ELF-1 (cell line): ENCODE measurements at places on chromosomes 16 and 17.

- DNase-seq = no peak
Observed at GRCh38 chr17:41382394-41382793, 288 bp upstream of the KRT34 start.

GRCh38 chr16:50208460-50208931 is 55.4 kb downstream of the TENT4B start:
- no peak for DNase-seq

- peak; percentile 22 for DNase-seq
Observed at GRCh38 chr17:61579961-61580360, 11.1 kb downstream of the NACA2 start.

DNA sequence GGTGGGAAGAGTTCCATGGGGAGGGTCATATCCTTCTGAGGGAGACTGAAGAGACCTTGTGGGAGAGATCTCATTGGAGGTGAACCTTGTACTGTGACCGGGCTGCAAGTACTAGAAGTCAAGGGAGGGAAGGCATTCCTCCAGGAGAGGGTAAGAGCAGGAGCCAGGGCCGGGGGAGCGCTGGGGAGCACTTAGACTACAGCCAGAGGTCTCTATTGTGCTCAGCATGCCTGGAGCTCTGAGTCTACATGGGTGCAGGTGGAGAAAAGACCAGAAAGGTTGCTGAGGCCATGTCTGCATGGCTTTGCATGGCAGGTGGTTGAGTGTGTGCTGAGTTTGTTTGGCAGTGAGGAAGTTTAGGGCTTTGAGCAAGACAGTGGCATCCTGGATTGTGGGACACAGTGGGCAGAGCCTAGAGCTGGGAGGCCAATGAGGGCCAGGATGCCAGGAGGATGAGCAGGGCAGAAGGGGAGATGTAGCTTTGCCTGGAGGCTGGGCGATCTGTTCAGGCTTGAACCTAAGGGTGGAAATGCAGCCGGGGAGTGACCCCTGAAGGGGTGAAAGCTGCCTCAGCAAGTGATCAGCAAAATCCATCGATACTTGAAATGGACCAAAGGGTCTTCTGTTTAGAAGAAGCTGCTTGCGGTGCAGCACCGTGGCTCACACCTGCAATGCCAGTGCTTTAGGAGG is 317.4 kb upstream of the TNRC6C start:
- no peak for DNase-seq

DNA sequence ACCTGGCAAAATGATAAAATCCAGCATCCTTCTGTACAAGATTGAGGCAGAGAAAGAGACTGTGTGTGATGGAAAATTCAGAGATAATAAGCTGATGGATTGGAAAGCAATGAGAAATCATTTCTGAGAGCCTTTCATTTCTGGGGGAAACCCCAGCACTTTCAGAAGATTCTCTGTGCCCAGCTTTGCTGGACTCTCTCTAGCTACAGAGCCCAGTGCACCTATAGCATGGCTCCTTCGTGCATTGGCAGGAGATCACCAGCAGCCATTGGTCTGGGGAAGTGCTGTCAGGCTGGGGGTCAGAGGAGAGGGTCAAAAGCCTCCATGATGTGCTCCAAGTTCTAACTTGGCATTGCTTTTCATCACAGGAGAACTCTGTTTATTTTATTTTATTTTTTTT is 259.9 kb downstream of the SOX9 start:
- no peak for DNase-seq

GRCh38 chr17:50737118-50737698 is 17.8 kb downstream of the LUC7L3 start:
- no peak for DNase-seq

DNA sequence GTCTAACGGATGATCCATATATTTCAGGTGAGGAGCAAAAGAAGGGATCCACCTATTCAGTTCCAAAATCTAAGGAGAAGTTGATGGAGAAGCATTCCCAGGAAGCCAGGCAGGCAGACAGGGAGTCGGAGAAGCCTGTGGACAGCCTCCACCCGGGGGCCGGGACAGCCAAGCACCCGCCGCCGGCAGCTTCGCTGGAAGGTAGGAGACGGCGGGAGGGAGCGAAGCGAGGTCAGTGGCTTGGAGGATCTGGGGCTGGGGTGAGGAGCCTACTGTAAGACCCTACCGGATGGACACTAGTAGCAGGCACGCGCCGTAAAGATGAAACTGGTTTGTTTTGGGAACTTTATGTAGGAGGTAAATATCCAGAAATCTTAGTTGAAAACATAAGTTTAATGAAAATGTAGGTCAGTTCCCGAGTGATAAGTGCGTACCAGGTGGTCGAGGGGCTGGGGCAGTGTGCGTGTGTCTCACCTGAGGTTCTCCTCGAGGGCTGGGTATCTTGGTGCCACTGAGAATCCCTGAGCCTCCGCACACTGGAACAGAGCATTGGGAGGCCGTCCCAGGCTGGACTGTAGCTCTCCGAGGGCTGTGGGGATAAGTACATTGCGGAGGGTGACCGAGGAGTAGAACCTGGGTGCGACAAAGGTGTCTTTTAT is 714 bp downstream of the SPATA33 start:
- peak; percentile 53 for DNase-seq

DNA sequence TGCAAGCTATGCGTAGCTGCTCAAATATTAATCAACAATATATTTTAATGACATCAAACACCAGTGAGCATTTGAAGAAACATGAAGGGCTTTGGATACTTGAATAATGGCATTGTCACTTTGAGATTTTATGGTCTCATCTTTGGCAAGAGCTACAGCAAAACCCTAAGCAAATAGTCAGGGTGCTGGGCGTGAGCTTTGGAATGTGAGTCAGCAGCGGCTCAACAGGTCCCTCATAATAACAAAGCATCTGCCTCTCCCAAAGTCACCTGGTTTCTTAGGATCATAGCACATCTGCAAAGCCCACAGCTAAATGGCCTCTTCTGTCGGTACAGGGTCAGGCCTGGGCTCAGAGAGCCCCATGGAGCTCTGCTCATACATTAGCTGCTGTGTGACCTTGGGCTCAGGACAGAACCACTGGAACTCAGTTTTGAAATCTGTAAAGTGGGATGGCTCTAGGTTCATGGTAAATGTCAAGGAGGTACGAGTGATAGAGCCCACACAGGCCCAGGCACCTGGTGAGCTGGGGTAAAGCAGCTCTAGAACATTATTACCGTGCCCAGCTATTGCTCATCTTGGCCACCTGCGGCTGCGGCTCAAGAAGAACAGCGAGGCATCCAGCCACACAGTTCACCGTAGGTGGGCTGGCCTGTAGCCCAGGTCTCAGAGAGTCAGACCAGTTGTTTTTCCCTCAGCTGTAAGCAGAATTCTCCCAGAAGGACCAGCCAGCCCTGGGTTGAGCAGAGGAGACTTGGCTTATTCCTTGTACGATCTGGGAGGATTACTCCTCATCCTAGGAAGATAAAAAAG is 544.5 kb upstream of the CDH11 start:
- peak; percentile 19 for DNase-seq

- DNase-seq = no peak
Observed at GRCh38 chr17:75846692-75847613, 2.7 kb upstream of the UNC13D start.

- DNase-seq = no peak
Observed at GRCh38 chr17:50934672-50935220, 68.6 kb upstream of the TOB1 start.

DNA sequence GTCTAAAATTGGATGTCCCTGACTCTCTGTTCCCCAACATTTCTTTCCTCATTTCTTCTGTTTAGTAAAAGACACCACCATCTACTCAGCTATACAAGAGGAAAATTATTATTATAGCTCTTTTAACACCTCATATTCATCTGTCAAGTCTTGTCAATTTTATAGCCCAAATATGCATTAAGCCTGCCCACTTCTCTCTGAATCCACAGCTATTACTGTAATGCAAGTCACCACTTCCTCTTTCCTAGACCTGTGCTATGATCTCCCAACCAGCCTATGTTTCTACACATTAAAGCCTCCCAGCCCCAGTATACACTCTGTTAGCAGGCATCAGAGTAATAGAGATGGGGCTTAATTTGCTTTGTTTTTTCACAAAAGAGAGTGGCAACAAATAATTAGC is 252.9 kb downstream of the GRIN2A start:
- DNase-seq = no peak

GRCh38 chr16:78503602-78504001 is 404.1 kb downstream of the WWOX start:
- DNase-seq = no peak

- no peak for DNase-seq
Observed at GRCh38 chr17:71753070-71753469, 367.8 kb upstream of the SOX9 start.

DNA sequence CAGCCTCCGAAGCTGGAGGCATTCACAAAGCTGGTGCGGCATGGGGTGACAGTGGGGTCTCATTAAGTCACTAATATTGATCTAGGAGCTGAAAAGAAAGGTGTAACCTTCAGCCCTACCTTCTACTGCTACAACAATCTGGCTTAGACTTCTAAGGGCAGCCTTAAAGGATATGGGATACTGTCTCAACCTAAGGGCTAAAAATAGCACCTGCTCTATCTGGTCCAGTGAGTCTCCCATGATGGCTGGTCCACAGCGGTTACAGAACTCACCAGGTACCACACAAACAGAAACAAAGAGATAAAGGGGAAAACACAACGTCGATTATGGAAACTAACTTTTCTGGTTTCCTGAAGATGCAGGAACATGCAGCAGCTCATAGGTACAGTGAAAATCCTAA is 115.8 kb downstream of the SMG6 start:
- DNase-seq = no peak

DNA sequence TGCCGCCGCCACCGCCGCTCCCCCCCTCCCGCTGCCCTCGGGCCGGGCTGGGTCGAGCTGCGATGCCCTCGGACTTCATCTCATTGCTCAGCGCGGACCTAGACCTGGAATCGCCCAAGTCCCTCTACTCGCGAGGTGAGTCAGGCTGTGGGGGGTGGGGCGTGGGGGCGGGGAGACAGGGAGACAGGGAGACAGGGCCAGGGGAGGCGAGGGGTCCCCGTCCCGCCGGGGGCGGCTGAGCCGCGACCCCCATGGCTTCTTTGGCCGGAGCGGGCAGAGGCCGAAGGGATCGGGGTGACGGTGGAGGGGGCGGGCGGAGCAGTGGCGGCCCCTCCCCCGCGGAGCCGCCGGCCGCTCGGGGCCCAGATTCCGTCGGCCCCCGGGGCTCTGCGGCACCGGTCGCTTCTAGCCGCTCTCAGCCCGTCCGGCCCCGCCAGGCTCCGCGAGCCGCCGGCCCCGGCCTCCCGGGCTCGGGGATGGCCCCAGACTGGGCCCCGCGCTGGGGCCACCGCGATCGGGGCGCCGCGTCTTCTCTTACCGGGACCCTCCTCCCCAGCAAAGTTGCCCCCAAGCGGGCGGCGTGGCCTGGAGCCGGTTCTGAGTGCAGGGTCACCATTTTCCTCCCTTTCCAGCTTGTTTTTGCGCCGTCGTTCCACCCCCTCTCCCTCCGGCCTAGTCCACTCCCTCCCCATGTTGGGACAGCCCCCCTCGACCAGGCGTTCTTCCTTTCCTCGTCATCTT is 644 bp downstream of the NFAT5 start:
- DNase-seq = peak; percentile 50
